CD8-positive, alpha-beta memory T cell (primary cell): ENCODE measurements at places on chromosomes 2 and 18. TPM values are rescaled to one million over a fixed set of nuclear protein-coding genes. Genes with fewer than 3 reads are reported as not detected.

- no peak for DNase-seq
Measured at GRCh38 chr2:48345176-48345575, 184.8 kb upstream of the STON1 start.

GRCh38 chr2:233604826-233605225 is 12.6 kb upstream of the UGT1A8 start:
- DNase-seq = no peak

GRCh38 chr2:213238753-213239495 is 45.3 kb upstream of the SPAG16 start:
- DNase-seq = no peak

DNA sequence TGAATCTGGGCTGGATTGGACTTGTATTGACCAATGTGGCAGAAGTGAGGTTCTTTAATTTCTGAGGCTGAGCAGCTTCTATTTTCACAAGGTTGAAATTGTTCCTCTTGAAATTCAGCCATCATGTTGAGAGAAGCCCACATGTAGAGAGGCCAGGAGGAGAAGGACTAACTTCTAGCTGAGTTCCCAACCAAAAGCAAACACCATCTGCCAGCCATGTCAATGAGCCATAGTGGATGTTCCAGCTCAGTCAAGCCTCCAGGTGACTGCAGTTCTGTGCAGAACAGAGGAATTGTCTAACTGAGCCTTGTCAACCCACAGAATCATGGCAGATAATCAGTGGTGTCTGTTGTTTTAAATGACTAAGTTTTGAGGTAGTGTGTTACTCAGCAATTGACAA is 110.6 kb upstream of the ACVR1 start:
- DNase-seq = no peak

DNA sequence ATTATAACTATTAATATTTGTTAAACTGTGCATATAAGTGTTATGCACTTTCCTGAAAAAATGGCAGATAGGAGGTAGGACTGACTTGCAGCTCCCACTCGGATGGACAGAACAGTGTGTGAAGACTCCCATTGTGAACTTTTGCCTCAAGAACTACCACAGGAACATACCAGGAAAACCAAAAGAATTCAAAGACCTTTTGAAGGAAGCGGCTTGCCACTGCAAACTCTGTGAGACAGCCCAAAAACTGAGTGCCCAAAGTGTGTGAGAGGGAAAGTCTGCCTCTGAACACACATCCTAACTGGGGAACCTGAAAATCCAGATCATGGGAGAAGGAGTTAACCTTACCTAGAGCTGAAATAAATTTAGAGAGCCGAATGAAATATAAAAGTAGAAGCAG is 171.0 kb downstream of the ZBTB7C start:
- no peak for DNase-seq

DNA sequence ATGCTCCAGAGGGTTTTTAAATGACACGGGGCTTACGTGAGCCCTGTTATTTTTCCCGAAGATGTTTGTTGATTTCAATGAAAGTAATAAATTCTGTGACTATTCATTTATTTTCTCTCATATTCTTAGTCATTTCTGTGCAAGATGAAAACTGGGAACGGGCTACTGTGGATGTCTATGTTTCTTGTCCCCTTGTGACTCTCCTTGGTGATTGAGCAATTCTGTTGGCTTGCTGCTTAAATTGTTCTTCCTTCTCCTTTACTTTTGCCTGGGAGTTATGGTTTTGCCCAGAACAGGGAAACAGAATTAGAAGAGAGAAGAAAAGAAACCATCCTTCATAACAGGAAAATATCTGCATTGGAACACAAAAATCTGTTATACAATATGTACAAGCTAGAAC is 508.2 kb upstream of the DSEL start:
- no peak for DNase-seq

DNA sequence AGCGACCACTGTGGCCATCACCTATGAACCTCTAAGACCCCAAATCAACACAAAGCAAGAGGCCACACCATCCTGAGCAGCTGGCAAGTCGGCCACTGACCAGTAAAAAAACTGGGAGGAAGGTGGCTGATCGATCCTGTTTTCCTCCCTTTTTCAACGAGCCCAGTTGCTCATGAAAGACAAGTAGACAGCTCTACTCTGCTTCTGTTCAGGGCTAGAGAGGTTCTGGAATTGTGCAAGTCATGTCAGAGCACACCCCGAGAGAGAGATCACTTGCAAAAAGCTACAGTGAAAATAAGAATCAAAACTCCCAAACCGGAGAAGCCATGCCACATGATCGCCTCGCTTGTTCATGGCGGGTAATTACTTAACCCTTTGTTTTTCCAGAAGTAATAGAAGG is 34.6 kb downstream of the ZNF516 start:
- DNase-seq = no peak

DNA sequence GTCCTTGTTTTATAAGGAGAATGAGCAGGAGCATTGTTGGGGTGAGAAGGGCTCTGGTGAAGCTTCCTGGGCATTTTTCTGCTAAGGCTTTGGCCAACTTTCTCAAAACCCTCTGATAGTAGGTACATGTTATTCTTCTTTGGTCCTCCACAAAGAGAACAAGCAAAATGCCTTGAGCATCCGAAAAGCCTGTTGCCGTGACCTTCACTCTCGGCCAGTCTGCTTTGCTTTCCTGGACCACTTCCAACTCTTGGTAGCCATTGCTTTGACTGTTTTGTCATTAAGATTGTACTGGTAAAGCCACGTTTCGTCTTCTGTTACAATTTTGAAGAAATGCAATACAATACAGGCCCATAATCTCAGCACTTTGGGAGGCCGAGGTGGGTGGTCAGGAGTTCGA is 27.4 kb upstream of the ALLC start:
- DNase-seq = no peak

GRCh38 chr2:103773884-103774283 is 1012.1 kb downstream of the TMEM182 start:
- DNase-seq = no peak

DNA sequence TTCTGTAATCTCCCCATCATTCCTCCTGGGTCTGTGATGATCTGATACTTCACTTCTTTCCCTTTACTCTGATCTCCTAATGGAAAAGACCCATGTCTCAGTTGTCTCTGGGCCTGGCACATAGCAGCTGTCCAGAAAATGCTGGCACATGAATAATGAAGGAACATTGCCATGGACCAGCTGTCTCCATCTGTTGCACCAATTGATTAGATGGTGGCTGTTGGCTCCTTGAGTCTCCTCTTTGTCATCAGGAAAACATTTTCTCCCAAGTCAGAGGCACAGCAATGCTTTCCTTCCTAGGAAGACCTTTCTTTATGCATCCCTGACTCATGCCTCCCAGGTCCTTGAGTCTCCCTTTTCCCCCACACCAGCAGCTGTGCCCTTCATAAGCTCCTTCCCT is 286.2 kb upstream of the CXCR4 start:
- no peak for DNase-seq

Gene TIA1
- total RNA-seq = 88.1 TPM

Gene SKOR2
- total RNA-seq = not detected

Gene ESPNL
- total RNA-seq = not detected

Gene CNNM3
- 36.6 TPM for total RNA-seq

Gene TSHZ1
- total RNA-seq = 18.6 TPM

Gene C2orf78
- total RNA-seq = not detected

Gene STPG4
- not detected for total RNA-seq
